ENCODE measurements at places on chromosomes 4 and X.

- no peak for DNase-seq
Measured at GRCh38 chr4:89099034-89099433, 12.3 kb upstream of the TIGD2 start.

- no peak for DNase-seq
Measured at GRCh38 chrX:137945470-137945869, 379.5 kb downstream of the ZIC3 start.

- DNase-seq = no peak
Measured at GRCh38 chr4:158809611-158810486, 41.0 kb downstream of the FNIP2 start.

DNA sequence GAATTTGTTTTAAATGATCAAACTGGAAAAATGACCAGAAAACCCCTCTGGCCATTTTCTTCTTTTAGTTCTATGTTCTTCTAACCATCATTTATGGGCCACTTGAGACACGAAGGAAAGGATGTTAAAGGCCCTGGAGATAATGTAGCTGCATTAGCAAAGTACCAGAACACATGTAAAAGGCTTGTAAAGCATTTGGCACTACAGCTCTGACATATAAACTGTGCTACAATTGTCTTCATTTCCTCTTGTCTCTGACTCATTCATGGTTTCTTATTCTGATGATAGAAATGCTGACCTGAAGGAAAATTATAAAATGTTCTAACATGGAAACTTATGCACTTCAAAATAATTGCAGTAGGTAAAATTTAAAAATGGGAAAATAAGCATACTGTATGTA, 388.7 kb downstream of the FAT4 start:
- no peak for DNase-seq

- DNase-seq = no peak
Measured at GRCh38 chr4:48710446-48711209, 69.5 kb downstream of the FRYL start.

GRCh38 chr4:83382850-83383249, 48.2 kb upstream of the HPSE start:
- DNase-seq = no peak

Measured in stimulated activated CD4-positive, alpha-beta T cell treated with anti-CD3 and anti-CD28 coated beads, Interleukin-1b, Interleukin-23, amount 100 ng/mL, for 48 hours (primary cell).